Aorta (tissue), 5 donors: ENCODE measurements at places on chromosomes 2 and 18. TPM values are rescaled to one million over a fixed set of nuclear protein-coding genes. Genes with fewer than 3 reads are reported as not detected.

- no peaks in the 10 kb centered on the region for H3K36me3 ChIP-seq
- H3K4me1 ChIP-seq, result no peaks in the 10 kb centered on the region
- no peaks in the 10 kb centered on the region for H3K27me3 ChIP-seq
- no peak for DNase-seq
- no peak overlapping the region for H3K27ac ChIP-seq
These were observed 386.6 kb upstream of the KLHL29 start for GRCh38 chr2:22998359-22998758.

The RTP5 gene
- not detected for total RNA-seq

GRCh38 chr2:146850746-146851145 lies 994.1 kb upstream of the ACVR2A start:
- H3K27ac ChIP-seq, result no peak overlapping the region
- DNase-seq, result no peak
- no peaks in the 10 kb centered on the region for H3K27me3 ChIP-seq
- H3K4me1 ChIP-seq, result no peaks in the 10 kb centered on the region
- H3K36me3 ChIP-seq, result no peaks in the 10 kb centered on the region
- H3K4me3 ChIP-seq, result no peak overlapping the region

- H3K4me1 ChIP-seq, result peaks cover 2% of the 10 kb centered on the region
- H3K4me3 ChIP-seq, result peak overlapping the region; percentile 53
- H3K27me3 ChIP-seq, result no peaks in the 10 kb centered on the region
- H3K36me3 ChIP-seq, result peaks cover 1% of the 10 kb centered on the region
- H3K27ac ChIP-seq, result no peak overlapping the region
These were observed 83.3 kb upstream of the POMC start for GRCh38 chr2:25251422-25252273.

GRCh38 chr2:180679693-180680092 lies 300.7 kb upstream of the UBE2E3 start:
- no peak for DNase-seq
- H3K4me1 ChIP-seq, result no peaks in the 10 kb centered on the region
- no peaks in the 10 kb centered on the region for H3K36me3 ChIP-seq
- no peak overlapping the region for H3K4me3 ChIP-seq

The XIRP2 gene
- total RNA-seq, result 0.15 TPM

The KIF1A gene
- 0.72 TPM for total RNA-seq

- no peak overlapping the region for H3K4me3 ChIP-seq
- no peak overlapping the region for H3K27ac ChIP-seq
- peaks cover 2% of the 10 kb centered on the region for H3K27me3 ChIP-seq
- DNase-seq, result no peak
These were observed 1.6 kb downstream of the DYTN start for GRCh38 chr2:206716623-206717022.

DNA sequence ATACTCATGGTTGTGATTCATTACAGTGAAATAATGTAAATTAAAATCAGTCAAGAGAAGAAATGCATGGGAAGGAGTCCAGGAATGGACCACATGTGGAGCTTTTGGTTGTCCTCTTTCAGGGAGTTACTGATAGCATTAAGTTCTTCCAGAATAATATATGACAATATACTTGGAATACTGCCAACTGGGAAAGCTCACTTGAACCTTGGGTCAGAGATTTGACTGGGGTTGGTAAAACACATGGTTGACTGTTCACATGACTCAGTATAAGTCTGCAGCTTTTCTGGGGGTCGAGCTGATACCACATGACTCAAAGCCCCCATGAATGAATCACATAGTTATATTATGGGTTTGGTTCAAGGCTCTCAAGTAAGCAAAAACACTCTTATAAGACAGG lies 1109.0 kb upstream of the CHAC2 start:
- H3K36me3 ChIP-seq, result no peaks in the 10 kb centered on the region
- no peaks in the 10 kb centered on the region for H3K4me1 ChIP-seq
- H3K4me3 ChIP-seq, result no peak overlapping the region
- no peak for DNase-seq

- H3K4me1 ChIP-seq, result no peaks in the 10 kb centered on the region
- no peaks in the 10 kb centered on the region for H3K27me3 ChIP-seq
- no peaks in the 10 kb centered on the region for H3K36me3 ChIP-seq
These were observed 54.2 kb upstream of the ID2 start for GRCh38 chr2:8627692-8628085.

The UGT1A5 gene
- total RNA-seq, result not detected

- no peaks in the 10 kb centered on the region for H3K36me3 ChIP-seq
- H3K4me3 ChIP-seq, result no peak overlapping the region
These were observed 3.4 kb downstream of the CHRNG start for GRCh38 chr2:232542715-232543467.

- no peaks in the 10 kb centered on the region for H3K4me1 ChIP-seq
- H3K27ac ChIP-seq, result no peak overlapping the region
- H3K36me3 ChIP-seq, result no peaks in the 10 kb centered on the region
- DNase-seq, result no peak
- peaks cover 1% of the 10 kb centered on the region for H3K27me3 ChIP-seq
These were observed 76.4 kb upstream of the BCL11A start for GRCh38 chr2:60629801-60630385.

DNA sequence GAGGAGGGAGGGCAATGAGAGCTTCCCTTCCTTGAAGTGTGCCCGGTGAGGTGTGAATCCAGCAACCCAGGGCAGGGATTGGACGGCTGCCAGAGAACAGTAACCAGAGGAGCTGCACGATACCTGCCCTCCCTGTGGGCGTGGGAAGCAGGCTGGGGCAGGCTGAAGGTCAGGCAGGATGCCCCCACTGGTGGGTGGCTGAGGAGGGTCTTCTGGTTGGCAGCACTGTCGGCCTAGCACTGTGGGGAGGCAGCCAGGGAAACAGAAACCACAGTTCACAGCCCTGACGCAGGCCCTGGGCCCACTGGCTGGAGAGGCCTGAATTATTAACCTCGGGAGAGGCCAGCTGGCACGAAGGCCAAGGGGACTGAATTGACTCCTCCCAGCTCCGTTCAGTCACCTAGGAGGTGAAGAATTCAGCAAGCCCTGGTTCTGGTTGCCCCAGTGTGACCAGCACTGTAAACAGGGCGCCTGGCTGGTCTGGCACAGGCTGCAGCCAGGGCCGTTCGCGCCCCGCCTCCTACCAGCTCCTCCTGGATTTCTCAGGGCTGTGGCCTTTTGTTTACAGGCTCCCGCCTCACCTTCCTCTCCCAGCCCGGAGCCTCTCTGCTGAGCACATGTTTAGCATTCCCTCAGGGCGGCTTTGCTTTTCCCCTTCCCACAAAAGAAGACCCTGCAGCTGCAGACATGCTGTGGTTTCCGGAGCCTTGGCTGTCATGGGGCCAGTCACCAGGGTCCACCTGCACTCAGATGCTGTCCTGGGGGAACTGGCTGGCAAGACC lies 97.8 kb downstream of the B3GNT2 start:
- no peaks in the 10 kb centered on the region for H3K4me1 ChIP-seq
- DNase-seq, result no peak
- no peaks in the 10 kb centered on the region for H3K27me3 ChIP-seq
- no peak overlapping the region for H3K27ac ChIP-seq
- H3K36me3 ChIP-seq, result no peaks in the 10 kb centered on the region
- no peak overlapping the region for H3K4me3 ChIP-seq
